Coronary artery (tissue), 2 donors: ENCODE measurements at places on chromosomes 16 and 17.

- DNase-seq, result no peak
Measured at GRCh38 chr16:53453928-53454327, 19.7 kb downstream of the RBL2 start.

GRCh38 chr16:2194852-2195321 is 1.5 kb downstream of the CASKIN1 start:
- DNase-seq, result no peak

DNA sequence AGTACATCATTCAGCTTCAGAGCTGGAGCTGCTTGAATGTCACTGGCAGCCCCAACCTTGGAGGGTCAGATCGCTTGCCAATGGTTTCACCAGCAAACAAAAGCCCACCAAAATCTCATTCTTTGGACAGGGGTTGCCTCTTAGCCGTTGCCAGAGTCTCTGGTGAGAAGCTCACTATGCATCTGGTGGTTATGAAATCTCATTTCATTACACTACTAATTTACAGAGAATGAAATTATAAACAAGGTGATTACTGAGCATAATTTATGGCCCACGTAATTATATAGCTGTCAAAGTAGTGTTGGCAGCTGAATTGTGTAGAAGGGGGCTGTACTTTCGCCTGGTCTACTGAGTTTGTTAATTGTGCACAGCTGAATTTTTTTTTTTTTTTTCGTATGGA is 688.9 kb upstream of the KIF2B start:
- DNase-seq, result no peak

GRCh38 chr17:28346746-28347246 is 10.5 kb downstream of the POLDIP2 start:
- no peak for DNase-seq

- peak; percentile 16 for DNase-seq
Measured at GRCh38 chr17:78668847-78669246, 91.7 kb upstream of the DNAH17 start.

- no peak for DNase-seq
Measured at GRCh38 chr16:31063495-31063842, 10.6 kb downstream of the ZNF668 start.

- peak; percentile 78 for DNase-seq
Measured at GRCh38 chr17:7548585-7549400, at the start of gene TNFSF12. Gene TNFSF12, plus strand, starts transcription at chr17:7549058. Its CDS starts 96 bp downstream, at chr17:7549154.

DNA sequence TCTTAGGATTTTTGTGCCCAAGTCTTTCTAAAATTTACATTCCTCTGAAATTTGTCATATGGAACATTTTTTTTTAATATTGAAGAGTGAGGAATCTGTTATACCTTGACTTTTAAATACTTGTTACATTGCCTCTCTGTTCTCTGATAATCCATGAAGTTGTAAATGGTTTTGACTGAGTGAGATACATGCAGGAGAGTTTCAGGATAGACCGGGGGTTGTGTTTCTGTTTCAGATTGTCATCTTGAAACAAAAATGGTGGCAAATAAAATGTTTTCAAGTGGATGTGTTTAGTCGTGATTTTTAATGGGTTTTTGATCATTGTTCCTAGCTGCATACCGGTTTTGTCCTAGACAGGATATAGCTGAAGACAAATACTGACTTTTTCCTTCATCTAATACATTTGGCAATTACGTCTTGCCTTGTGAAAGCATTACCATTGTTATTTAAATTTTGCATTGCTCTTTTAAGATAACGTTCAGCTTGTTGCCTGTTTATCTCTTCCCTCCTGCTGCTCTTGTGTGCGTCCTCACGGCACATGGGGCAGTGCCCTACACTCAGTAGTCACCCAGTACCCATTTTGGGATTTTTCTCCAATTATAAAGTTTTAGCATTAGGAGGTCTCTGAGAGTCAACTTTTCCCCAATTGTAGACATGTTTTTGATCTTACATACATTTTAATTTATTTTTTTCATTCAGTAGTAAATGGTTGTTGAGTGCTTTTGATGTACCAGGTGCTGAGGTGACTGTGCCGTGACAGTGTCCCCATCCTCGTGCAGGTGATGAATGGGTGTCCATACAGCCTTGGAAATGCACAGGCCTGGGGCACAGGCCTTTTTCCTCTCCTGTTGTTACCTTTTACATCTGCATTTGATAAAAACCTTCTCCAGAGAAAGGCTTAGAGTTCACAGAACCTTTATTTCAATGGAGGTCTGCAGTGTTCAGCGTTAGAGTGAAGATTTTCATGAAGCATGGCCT is 169.9 kb downstream of the MSI2 start:
- no peak for DNase-seq

GRCh38 chr17:81090361-81091136 is 55.6 kb downstream of the BAIAP2 start:
- no peak for DNase-seq
